ENCODE measurements at places on chromosomes 5 and 9.

DNA sequence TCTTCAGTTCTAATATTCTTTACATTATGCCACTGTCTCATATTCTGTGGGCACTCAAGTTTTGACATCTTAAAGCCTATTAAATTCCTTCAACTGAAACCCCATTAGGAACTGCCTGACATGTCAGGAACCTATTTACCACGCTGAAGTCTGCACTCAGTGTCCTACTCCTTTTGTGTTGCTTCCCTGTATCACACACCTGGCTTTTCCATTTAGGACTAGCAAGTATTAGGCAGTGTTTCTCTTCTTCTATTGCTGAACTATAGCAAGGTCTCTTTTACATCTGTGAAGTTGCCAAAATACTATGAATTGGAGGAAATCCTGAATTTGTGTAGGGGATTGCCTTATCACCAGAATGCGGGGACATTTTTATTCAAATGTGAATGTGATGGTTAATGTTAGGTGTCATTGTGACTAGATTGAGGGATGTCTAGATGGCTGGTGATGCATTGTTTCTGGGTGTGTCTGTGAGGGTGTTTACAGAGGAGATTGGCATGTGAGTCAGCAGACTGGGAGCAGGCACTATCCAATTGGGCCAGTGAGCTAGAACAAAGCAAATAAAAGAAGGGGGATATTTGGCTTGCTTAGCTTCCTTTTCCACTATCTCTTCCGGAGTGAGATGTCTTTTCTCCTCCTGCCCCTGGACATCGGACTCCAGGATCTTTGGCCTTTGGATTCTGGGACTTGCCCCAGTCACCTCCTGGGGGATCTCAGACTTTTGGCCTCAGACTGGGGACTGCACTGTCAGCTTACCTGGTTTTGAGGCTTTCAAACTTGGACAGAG is 21.2 kb upstream of the VCAN start:
- no peak for DNase-seq

GRCh38 chr9:119722384-119722783 is 353.1 kb upstream of the BRINP1 start:
- no peak for DNase-seq

GRCh38 chr5:56585999-56586691 is 229.2 kb upstream of the MAP3K1 start:
- DNase-seq = peak; percentile 78

DNA sequence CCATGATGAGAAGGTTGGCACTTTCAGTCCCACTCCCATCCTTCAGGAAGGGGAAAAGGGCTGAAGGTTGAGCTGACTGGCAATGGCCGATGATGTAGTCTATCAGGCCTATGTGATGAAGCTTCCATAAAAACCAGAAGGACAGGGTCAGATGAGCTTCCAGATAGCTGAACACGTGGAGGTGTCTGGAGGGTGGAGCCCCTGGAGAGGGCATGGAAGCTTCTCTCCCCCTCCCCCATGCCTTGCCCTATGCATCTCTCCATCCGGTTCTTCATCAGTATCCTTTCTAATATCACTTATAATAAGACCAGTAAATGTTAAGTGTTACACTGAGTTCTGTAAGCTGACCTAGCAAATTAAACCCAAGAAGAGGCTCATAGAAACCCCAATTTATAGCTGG is 32.6 kb upstream of the SMU1 start:
- no peak for DNase-seq

DNA sequence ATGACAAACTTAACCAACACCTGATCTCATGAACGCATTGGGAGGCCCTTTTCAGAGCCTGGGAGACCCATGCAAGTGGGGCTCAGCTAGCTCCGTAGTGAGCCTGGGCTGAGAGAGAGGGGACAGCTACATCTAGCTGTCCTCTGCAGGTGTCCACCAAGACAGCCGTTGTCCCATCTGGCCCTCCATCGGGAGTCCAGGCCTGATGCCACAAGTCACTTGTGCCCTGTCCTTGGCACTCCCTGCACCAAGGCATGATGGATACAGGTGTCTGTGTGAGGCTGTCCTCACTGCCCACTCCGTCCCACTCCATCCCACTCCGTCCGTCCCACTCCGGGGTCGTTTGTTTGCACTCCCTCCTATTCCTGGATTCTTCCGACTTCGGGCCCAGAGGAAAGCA is 2.5 kb upstream of the EDF1 start:
- DNase-seq = no peak

Data from eye (tissue), 1 donor.